Cardiac muscle cell (in vitro differentiated cells and primary cell): ENCODE measurements at places on chromosomes 3 and 15.
A peak's percentile ranks its signal among the peaks of the same experiment; 100 is the strongest.

- DNase-seq: peak; percentile 32
These were observed 186.5 kb upstream of the LINGO1 start for GRCh38 chr15:77819048-77819850.

DNA sequence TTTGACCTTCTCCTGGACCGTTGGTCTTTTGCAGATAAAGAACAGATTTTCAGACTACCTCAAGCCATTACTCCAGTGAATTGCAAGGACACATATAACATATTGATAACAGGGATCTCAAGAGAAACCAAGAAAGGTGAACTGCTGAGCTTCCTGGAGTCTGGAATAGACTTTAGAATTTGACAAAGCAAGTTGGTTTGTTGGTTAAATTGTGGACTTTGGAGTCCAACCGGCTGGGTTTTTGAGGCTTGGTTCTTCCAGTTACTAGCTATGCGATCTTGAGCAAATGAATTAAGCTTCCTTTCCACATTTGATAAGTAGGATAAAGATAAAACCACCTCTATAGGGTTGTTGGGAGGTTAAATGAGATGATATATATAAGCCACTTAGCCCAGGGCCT, 233.1 kb downstream of the SHQ1 start:
- DNase-seq: no peak

DNA sequence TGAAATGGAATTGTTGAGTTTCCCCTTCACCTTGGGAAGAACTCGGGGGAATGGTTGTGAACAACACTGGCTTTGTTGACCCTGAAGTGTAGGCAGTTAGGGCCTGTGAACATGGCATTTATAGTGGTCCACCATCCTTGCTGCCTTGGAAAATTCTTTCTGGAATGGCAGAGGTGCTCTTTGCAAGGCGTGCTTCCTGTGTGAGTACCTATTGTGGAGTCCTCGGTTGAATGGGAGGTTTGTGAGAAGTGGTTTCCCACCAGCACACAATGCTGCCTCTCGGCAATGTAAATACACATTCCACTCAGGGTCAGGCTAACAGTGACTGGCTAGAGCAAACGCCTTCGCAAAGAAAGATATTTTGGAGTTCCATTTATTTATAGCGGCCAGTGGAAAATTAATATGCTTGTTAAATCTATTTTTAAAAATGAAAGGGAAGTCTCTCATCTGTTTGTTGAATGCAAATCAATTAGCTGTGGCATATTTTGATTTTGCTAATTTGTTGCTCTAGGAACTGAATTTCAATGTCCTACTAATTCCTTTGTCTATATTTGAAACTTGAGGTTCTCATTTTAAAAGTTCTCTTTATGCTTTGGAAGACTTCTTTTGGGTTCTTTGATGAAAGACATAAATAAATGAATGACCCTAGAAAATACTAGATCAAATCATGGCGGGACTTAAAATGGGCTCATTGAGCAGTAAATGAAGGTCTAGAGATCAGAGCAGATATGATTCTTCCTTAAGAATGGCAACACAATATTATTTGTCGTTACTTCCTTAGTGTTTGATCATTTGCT, 59.5 kb downstream of the FNDC3B start:
- DNase-seq: peak; percentile 25

DNA sequence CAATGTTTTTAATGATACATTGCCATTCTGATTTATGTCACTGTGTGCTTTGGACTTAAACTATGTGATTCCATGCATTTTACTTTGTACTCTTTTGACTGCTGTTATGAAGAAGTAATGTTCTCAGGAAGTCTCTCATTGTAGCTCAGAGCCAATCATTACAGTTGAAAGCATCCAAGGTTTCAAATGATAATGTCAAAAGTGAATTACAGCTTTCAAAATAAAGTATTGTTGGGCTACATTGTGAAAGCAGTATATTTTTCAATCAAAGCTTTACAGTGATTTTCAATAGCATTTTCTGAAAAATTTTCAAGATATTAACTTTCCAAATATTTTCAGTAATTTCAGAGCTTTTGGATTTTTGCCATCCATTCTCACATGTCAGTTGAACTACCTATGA, 243.6 kb downstream of the ZIC4 start:
- DNase-seq: no peak

- no peak for DNase-seq
These were observed 170.2 kb upstream of the ICE2 start for GRCh38 chr15:60648928-60649679.

GRCh38 chr3:108598375-108598774, 8.9 kb downstream of the DZIP3 start:
- no peak for DNase-seq

GRCh38 chr3:127711896-127712295, 39.1 kb downstream of the ABTB1 start:
- no peak for DNase-seq

- peak; percentile 33 for DNase-seq
These were observed 322.4 kb upstream of the CBLB start for GRCh38 chr3:106191211-106191610.

- no peak for DNase-seq
These were observed 67.9 kb downstream of the FEM1B start for GRCh38 chr15:68345481-68345880.

DNA sequence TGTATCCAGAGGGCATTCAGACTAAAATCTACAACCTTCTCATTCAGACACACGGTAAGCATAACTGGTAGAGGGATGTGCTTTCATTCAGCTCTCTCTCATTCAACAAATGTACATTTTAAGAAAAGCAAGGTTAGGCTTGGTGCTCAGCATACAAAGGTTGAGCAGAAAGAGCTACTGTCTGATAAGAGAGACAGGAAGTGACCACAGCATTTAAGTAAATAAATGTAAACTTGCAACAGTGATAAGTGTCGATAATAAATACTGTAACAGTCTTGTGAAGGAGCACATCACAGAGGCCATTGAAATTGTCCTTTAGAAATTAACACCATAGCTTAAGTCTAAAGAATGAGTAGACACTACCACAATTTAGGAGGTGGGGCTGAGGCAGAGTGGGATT, 3.4 kb downstream of the CD96 start:
- no peak for DNase-seq

DNA sequence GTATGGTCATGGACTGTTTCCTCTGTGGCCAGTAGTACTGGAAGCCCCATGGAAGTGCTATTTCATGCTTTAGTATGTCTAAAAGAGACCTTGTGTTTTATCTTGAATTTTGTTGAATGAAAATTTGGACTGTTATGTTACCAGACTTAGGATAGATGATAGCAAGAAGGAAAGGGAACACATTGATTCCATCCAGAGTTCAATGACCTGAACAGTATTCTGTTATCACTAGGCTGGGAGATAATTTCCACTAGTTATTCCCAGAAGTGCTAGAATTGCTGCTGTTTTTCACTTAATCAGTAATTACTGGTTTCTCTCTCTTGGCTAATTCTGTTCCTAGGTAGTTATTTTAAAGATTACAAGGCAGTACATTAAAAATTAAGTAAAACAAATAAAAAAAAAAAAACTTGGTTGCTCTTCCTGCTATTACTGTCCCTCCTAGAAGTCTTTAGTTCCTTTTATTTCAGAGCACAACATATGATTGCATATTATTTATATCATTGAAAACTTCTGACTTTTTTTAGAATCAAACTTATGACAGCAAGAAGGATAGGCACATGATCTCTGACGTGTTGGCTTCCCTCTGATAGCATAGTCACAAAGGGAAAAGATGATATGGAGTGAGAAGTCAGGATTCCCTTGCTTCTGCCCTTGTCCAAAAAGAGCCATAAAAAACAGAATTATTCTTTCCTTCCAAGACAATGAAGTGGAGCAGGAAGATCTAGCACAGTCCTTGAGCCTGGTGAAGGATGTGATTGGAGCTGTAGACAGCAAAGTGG, 72.2 kb downstream of the KLHL25 start:
- no peak for DNase-seq

GRCh38 chr3:58266577-58266976, 29.0 kb downstream of the ABHD6 start:
- DNase-seq: no peak

GRCh38 chr3:24952388-24952787, 457.7 kb upstream of the THRB start:
- no peak for DNase-seq

DNA sequence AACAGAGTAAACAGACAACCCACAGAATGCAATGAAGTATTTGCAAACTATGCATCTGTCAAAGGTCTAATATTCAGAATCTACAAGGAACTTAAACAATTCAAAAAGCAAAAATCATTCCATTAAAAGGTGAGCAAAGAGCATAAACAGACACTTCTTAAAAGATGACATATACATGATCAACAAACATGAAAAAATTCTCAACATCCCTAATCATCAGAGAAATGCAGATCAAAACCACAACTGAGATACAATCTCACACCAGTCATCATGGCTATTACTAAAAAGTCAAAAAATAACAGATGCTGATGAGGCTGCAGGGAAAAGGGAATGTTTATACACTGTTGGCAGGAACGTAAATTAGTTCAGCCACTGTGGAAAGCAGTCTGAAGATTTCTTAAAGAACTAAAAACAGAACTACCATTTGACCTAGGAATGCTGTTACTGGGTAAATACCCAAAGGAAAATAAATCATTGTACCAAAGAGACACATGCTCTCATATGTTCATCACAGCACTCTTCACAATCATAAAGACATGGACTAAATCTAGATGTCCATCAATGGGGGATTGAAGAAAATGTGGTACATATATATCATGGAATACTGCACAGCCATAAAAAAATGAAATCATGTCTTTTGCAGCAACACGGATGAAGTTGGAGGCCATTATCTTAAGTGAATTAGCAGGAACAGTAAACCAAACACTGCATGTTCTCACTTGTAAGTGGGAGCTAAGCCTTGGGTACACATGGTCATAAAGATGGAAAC, 393.3 kb upstream of the CBLB start:
- no peak for DNase-seq

DNA sequence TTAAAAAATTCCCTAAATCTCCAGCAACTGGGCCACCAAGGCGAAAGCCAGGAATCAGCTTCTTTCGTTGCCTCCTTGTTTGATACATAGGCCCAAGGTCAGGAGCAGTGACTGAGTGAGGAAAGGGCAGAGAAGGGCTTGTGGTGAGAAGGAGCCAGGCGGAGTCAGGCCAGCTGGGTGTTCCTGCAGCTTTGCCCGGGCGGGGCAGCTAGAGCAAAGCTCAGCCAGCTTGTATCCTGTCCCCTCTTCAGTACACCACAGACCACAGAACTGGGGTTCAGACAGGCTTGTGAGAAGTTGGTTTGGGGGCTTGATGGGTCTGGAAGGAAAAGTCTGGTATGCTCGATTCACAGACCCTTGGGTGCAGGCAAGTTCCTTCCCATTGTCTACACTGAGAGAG, 52.6 kb downstream of the CCK start:
- DNase-seq: no peak

- DNase-seq: no peak
These were observed 128.0 kb downstream of the DNAJB8 start for GRCh38 chr3:128338536-128339330.

DNA sequence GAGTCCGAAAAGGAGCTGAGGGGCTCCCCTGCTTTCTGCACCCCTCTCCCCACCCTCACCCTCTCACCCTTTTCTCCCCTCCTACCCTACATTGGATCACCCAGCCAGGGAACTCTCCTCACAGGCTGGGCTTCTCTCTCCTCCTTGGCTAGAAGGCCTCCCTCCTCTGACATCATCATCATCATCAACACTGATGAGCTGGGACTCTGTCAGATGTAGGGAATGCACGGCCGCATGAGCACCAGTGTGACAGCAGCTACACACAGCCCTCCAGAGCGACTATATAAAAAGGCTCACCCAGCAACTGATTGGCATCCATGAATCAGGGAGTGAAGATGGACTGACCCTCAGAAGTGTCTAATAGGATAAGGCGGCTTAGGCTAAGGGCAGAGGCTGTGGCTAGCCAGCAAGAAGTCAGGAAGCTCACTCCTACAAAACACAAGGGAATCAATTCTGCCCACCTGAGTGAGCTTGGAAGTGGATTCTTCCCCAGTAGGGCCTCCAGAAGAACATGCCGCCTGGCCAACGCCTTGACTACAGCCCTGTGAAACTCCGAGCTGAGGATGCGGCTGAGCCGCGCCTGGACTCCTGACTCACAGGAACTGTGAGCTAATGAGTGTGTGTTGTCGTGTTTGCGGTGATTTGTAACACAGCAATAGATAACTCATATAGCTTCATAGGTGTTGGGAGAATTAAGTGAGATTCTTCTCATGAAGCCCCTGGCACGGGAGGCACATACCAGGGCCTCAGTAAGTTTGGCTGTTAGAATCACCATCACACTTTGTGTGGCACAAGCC, 147.6 kb downstream of the FAM43A start:
- DNase-seq: no peak
